ENCODE measurements at places on chromosomes 6 and 20. TPM values are rescaled to one million over a fixed set of nuclear protein-coding genes. Genes with fewer than 3 reads are reported as not detected.

PNPLA1 gene
- total RNA-seq: not detected

MMP24 gene
- 50.1 TPM for total RNA-seq

DNA sequence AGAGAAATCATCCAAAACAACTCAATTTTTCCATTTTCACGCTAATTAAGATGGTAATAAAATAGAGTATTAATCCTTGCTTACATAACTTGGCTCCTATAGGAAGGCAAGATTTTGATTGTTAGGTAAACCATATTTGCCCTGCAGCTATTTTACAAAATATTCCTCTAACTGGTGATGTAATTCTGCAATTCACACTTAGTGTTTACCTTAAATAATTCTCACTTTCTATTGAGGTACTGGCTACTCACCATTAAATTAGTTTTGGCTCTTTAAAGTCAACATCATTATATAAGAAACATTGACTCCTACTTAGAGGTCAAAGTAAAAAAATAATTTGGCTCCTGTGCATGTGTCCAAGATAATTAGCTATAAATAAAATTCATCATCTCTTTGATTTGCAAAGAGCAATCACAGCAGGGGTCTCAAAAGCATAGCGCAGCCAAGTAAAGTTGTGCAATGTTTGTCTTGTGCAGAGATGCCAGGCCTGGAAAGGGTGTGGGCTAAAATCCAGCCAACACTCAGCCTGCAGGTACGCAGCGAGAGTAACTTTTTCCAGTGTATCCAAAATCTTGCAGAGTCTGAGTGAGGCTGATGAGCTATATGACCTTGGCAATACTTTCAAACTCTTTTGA, 501.2 kb downstream of the MMUT start:
- no peak for DNase-seq

DNA sequence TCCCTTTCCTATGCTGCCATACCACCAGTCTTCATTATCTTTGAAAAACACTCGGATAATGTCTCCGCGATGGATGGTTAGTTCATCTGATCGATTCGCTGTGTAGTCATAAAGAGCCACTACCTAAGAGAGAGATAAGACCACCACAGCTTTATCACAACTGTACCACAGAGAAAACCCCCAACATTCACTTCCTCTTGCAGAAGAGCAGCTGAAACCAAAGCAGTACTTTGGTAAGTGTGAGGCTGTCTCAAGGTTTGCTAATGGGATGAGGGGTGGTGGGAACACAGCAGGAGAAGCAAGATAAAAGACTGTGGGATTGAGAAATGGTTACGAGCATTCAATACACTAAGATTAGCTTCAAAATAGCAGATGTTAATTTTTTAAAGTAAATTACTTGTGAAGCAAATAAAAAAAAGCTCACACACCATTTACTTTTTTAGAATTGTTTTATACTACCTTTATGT, 142.1 kb downstream of the MYB start:
- DNase-seq: no peak

DNA sequence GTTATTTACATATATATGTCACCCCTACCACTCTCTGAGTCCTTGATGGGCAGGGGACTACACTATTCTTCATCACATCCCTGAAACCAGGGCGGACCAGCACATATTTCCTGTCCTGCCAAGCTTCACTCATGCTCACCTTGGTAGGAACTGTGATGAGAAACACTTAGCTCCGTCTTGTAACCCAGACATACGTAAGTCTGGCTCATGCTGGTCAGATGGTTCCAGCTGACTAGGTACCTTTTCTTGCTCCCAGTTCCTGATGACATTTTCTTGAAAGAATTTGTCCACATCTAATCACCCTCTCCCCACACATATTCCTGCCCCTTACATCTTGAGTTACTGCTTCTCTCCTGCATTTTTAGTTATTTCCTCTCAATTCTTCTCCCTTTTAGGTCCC, 122.2 kb upstream of the MYLIP start:
- no peak for DNase-seq

FAM83C gene
- total RNA-seq: not detected

GRCh38 chr6:47200536-47201334, 109.0 kb downstream of the TNFRSF21 start:
- no peak for DNase-seq

- no peak for DNase-seq
Measured at GRCh38 chr20:31919410-31920155, 32.3 kb downstream of the PDRG1 start.

TRIM40 gene
- total RNA-seq: not detected

GRCh38 chr6:25320459-25320858, 41.3 kb downstream of the CARMIL1 start:
- DNase-seq: no peak

DNA sequence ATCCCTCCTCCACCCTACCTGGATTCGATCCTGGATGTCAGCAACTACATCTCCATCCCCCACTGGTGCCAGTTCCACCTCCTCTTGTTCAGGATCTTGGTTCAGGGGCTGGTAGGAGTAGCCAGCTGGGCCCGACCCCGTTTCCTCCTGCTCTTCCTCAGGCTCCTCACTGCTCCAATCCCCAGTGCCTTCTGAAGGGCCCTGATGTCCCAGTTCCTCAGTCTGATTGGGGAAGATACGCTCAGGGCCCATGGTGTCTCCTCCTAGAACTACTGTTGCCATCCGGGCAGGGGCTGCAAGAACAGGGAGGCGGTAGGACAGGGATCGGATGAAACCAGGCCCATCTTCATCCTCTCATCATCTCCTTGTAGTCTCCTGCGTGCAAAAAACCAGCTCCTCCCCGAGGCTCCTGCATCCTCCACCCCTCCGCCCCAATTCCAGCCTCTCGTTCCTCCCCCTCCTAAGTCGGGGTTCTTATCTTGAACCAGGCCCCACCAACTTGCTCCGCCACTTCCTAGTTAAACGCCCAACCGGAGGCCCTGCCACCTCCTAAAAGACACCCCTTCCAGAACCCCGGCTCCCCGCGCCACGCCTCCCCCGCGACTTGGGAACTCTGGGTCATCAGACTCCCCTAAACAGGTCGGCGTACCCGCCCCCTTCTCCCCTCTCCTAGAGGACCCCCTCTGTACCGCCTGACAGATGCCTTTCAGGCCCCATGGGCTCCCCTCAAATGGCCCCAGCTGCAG, 476 bp downstream of the MEA1 start:
- peak; percentile 17 for DNase-seq

Data from cerebellum (tissue), 4 donors.